ENCODE measurements at places on chromosomes 4 and X.

DNA sequence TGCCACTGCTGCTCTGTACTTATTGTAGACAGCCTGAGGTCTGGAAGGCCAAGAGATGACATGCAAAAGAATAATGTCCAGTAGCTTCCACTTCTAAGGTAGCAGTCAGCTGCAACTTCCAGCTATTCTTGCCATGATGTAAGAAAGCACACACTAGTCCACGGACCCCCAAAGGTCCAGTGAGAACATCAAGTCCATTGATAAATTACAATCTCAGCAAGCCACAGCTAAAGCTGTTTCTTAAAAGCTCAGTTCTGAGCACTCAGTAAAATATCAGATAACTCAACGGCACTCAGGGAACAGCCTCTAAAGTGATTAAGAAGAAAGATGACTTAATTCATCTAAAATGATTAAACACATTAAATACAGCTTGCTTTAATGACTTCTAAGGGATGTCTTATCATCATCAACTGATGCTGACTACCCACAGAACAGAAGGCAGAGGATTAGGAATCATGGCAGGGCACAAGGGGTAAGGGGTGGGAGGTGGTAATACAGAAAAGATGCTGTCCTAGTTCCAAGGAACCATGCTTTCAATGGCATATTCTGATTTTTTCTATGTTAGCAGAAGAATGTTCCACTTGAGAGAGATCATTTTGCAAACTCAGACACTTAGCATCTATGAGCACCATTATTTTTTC lies 99.1 kb upstream of the CBR4 start:
- no peaks in the 10 kb centered on the region for H3K27me3 ChIP-seq
- H3K4me1 ChIP-seq, result peaks cover under 1% of the 10 kb centered on the region
- no peak overlapping the region for H3K27ac ChIP-seq
- no peak for DNase-seq
- H3K36me3 ChIP-seq, result peaks cover 27% of the 10 kb centered on the region

- no peaks in the 10 kb centered on the region for H3K36me3 ChIP-seq
- H3K27ac ChIP-seq, result no peak overlapping the region
- H3K4me3 ChIP-seq, result no peak overlapping the region
- DNase-seq, result no peak
- H3K4me1 ChIP-seq, result no peaks in the 10 kb centered on the region
Measured at GRCh38 chr4:25106363-25107151, 53.7 kb downstream of the SEPSECS start.

GRCh38 chrX:104255465-104255864 lies 732 bp upstream of the ESX1 start:
- no peaks in the 10 kb centered on the region for H3K36me3 ChIP-seq
- no peak for DNase-seq
- no peak overlapping the region for H3K4me3 ChIP-seq
- peaks cover 43% of the 10 kb centered on the region for H3K27me3 ChIP-seq
- H3K4me1 ChIP-seq, result no peaks in the 10 kb centered on the region

DNA sequence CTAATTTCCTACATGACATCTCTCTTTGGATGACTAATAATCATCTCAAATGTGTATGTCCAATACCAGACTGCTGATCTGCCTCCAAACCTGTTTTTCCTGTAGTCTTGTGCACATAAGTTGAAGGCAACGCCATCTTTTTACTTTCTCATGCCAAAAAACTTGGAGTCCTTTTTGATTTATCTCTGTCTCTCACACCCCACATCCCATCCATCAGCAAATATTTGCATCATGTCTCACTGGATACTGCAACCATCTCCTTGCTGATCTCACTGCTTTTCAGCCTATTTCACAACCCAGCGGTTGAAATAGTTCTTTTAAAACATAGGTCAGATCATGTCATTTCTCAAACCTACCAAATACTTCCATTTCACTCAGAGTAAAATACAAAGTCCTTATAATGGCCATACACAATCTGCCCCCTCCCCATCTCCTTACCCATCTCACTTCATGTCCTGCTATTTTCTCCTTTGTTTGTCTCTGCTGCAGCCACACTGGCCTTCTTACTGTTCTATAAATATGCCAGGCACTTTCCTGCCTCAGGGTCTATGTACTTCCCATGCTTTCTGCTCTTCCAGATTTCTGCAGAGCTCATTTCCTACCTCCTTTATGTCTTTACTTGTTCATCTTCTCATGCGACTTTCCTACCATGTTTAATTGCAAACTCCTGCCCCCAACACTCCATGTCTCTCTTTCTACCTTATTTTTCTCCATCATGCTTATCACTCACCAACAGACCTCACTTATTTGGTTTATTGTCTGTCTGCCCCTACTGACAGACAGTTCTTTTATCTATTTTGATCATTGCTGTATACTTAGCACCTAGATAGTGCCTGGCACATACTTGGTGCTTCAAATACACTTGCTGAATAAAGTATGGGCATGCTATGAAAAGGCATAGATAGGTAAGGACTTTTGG lies 98.8 kb downstream of the ANXA3 start:
- no peaks in the 10 kb centered on the region for H3K36me3 ChIP-seq
- no peaks in the 10 kb centered on the region for H3K27me3 ChIP-seq
- H3K4me1 ChIP-seq, result peaks cover 14% of the 10 kb centered on the region
- no peak overlapping the region for H3K4me3 ChIP-seq

DNA sequence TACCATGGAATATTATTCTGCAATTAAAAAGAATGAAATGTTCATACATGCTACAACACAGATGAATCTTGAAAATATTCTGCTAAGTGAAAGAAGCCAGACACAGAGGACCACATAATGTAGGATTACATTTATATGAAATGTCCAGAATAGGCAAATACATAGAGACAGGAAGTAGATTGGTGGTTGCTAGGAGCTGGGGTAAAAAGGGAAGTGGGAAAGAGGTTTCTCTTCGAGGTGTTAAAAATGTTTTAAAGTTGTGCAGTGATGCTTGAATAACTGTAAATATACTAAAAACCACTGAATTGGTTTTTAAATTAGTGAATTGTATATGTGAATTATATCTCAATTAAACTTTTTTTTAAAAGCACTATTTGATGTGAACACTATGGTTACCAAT lies 3.6 kb upstream of the NXT2 start:
- no peaks in the 10 kb centered on the region for H3K27me3 ChIP-seq
- no peaks in the 10 kb centered on the region for H3K36me3 ChIP-seq
- DNase-seq, result no peak

All from IMR-90 (cell line).